ENCODE measurements at places on chromosomes 1 and 21.

- DNase-seq: no peak
Measured at GRCh38 chr1:24921938-24922662, 8.0 kb downstream of the RUNX3 start.

DNA sequence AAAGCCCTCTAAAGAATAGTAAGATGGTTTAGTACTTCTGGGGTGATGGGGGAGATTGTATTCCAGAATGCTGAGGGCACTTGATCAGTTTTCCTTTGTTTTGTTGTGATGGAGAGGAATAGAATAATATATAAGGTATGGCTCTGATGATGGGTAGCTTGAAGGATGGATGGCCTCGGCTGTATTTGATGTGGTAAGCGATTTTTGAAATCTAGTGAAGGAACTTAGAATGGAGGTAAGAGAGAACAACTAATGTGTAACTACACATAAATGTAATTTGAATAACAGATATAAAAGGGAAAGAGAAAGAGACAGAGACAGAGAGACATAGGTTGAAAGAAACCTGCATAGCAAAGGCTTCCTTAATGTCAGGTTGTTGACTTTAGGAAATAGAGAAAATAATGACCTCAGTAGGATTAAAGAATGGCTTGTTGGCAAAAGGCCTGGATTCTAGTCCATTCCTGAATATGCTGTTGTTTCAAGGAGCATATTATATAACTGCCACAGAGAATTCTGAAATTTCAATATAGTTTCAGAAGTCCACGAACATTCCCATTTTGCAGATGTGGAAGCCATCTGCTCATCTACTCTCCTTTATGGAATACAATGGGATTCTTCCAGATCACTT is 58.7 kb downstream of the NIBAN1 start:
- no peak for DNase-seq

GRCh38 chr1:211352985-211353515 is 26.4 kb downstream of the TRAF5 start:
- peak; percentile 48 for DNase-seq

GRCh38 chr21:32957545-32957944 is 68.2 kb upstream of the OLIG2 start:
- DNase-seq: no peak

GRCh38 chr1:119816407-119816806 is 5.1 kb upstream of the REG4 start:
- DNase-seq: no peak

- DNase-seq: no peak
Measured at GRCh38 chr1:40932006-40932405, 47.5 kb upstream of the CTPS1 start.

- DNase-seq: no peak
Measured at GRCh38 chr1:7407544-7407895, 363.6 kb upstream of the VAMP3 start.

DNA sequence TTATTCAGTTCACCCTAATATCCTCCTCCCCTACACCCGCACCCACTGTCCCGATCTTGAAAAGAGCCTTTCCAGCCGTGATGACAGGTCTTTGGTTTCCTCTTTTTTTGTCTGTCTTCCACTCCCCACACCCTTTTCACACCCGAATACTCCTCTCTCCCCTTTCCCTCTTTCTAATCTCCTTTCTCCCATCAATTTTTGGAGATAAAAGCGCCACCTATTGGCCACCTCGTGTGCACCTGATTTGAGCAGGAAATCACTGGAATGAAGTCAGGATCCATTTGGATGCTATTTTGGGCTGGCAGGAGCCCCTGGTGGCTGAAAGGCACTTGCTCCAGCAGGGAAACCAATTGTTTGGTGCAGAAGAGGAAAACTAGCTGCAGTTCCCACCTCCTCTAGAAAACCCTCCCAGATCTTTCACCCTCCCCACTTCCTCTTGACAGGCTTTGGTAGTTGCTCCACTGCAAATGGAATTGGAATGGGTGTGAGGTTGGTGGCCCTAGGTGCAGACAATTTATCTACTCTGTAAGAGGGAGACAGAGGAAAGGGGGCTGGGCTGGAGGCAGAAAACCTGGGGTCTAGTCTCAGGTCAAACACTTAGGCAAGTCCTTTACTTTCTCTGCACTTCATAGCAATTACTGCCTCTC is 8.4 kb downstream of the FOXE3 start:
- DNase-seq: no peak

GRCh38 chr1:99527545-99527944 is 118.4 kb upstream of the PALMD start:
- DNase-seq: no peak

DNA sequence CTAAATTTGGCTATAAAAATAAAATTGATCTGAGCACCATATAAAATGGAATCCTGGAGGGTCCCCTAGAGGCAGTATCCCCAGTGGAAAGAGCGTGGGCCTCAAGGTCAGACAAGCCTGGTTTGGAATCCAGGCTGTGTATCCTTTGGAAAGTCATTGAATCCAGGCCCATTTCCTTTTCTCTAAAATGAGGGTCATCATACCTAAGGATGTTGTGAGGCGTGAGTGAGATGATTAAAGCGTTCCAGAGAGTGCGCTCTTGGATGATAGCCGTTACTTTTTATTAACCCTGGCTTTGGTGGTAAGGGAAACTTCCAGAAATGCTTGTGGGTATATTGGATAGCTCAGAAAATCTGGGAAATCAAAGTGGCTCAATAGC is 683 bp upstream of the ZNF436 start:
- no peak for DNase-seq

Data from T-helper 9 cell (primary cell).